ENCODE measurements at places on chromosomes 11 and 22.
A peak's percentile ranks its signal among the peaks of the same experiment; 100 is the strongest.

- DNase-seq, result no peak
Measured at GRCh38 chr11:3119141-3119821, 45.8 kb downstream of the OSBPL5 start.

DNA sequence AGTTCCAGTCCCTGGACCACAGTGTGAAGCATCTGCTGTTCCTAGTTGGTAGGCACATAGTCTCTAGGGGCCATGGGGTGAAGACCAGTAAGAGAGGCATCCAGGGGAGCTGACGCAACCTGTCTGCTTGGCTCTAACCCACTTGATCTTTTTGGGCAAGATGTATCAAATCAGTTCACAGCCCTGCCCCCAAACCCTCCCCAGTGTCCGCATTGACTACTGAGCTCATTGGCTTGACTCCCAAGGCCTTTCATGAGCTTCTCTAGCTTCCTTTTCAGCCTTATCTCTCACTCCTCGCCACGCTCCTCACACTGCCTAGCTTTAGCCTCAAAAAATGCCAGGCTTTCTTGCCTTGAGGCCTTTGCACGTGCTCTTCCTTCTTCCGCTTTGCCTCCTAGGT is 29.7 kb upstream of the ABCC8 start:
- no peak for DNase-seq

DNA sequence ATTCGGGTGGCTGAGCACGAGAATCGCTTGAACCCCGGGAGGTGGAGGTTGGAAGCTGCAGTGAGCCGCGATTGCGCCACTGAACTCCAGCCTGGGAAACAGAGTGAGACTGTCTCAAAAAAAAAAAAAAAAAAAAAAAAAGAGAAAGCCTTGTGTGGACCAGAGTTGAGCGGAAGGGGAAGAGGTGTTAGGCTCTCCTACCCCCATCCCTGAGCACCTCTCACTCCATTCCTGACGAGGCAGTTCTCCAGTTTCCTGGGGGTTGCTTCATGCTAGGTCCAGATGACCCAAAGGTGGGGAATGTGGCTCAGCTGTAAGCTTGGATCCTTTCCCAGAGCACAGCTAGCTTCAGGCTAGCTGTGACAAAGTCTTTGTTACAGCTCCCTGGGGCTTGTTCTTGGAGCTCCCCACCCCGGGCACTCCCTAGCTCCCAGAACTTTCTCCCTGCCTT is 8.8 kb upstream of the DNAL4 start:
- peak; percentile 60 for DNase-seq

- DNase-seq, result no peak
Measured at GRCh38 chr11:3108183-3108721, 51.0 kb upstream of the CARS1 start.

GRCh38 chr22:30591191-30591587 is 521 bp downstream of the PES1 start:
- DNase-seq, result no peak

DNA sequence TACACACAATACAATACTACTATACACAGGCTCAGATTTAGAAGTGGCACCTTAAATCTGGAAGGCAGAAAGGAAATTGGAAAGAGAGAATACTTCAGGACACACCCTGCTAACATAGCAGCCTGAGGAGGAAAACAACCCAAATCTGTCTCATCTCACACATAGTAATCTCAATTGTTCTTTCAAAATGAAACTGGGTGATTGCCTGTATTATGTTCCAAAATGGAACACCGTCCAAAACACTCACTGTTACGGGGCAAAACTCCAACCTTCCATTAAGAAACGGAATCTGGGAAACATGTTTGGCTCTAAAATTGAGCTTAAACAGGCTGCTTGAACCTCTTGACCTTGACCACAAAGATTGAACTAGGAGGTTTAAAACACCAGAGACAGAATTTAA is 572.6 kb downstream of the OPCML start:
- no peak for DNase-seq

- no peak for DNase-seq
Measured at GRCh38 chr22:49883294-49883640, 29.6 kb downstream of the ZBED4 start.

DNA sequence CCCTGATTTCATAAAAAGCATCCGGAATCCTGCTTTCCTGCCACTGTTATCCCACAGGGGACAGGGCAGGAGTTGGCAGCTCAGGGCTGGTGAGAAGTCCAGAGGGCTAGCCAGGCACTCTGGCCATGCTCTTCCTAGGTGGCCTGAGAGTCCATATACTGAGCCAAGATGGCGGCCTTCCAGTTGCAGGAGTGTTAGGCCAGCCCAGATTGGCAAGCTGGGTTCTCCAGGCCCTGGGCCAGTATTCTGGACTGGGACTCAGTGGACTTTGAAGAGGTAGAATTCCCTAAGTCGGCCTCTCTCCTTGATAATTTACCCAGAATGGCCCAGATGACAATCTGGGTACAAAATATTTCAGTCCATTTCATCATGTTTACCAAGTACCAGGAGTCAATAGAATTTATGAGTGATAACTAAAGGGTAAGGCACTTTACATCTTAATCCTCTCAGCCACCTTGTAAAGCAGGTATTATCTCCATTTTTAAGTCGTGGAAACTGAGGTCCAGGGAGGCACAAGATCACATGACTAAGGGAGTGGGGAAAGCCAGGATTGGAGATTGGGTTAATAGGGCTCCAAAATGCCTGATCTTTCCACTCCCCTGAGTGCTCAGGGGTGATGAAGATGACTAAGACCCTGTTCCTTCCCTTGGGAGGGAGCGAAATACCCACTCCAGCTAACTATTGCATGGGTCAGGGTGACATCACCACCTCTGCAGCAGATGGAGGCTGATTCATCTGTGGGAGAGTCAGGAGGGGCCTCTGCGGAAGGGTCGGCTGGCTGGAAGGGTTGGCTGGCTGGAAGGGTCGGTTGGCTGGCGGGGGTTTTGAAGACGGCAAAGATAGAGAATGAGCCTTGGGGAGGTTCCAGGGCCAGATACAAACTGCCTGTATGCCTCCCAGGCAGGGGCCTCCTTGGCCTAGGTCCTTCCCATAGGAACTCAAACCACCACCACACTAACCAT is 1.2 kb upstream of the MICALL1 start:
- peak; percentile 90 for DNase-seq

GRCh38 chr11:6438979-6439571 is 1.7 kb downstream of the HPX start:
- DNase-seq, result peak; percentile 32

- no peak for DNase-seq
Measured at GRCh38 chr22:20001082-20001638, 15.5 kb downstream of the ARVCF start.

GRCh38 chr11:20364341-20364792 is 853 bp downstream of the HTATIP2 start:
- DNase-seq, result peak; percentile 34

- DNase-seq, result no peak
Measured at GRCh38 chr22:21902296-21903087, 35.0 kb upstream of the MAPK1 start.

DNA sequence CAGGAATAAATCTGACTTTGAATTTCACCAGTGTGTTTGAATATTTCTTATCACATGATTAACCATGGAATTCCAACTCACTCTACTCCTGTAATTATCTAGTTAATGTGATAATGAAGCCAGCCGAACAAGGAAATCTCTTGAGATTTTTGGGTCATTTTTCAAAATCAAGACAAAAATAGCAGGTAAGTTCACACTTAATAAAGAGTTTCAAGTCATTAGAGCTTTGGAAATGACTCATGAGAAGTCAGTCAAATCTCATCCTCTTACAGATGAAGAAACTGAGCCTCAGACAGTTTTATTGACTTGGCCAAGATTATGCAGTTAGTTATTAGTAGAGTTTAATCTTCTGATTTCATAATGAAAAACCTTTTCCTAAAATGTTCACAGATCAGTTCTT is 148.8 kb downstream of the ARHGAP42 start:
- peak; percentile 31 for DNase-seq

DNA sequence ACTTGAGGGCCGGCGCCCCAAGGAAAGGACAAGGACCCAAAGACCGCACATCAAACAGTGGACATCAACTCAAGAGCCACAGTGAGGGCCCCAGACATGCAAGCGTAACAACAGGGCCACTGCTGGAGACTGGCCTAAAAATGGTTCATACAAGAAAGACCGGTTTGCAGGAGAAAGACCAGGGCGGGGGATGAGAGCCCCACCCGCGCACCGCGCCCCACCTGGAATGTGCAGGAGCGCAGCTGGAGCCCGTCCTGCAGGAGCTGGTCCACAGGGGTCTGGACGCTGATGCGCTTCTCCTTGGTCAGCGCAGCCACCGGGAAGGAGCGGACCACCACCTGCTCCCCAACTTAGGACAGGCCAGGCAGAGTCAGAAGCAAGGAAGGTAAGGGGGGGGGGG is 13.9 kb downstream of the SBF1 start:
- DNase-seq, result no peak

DNA sequence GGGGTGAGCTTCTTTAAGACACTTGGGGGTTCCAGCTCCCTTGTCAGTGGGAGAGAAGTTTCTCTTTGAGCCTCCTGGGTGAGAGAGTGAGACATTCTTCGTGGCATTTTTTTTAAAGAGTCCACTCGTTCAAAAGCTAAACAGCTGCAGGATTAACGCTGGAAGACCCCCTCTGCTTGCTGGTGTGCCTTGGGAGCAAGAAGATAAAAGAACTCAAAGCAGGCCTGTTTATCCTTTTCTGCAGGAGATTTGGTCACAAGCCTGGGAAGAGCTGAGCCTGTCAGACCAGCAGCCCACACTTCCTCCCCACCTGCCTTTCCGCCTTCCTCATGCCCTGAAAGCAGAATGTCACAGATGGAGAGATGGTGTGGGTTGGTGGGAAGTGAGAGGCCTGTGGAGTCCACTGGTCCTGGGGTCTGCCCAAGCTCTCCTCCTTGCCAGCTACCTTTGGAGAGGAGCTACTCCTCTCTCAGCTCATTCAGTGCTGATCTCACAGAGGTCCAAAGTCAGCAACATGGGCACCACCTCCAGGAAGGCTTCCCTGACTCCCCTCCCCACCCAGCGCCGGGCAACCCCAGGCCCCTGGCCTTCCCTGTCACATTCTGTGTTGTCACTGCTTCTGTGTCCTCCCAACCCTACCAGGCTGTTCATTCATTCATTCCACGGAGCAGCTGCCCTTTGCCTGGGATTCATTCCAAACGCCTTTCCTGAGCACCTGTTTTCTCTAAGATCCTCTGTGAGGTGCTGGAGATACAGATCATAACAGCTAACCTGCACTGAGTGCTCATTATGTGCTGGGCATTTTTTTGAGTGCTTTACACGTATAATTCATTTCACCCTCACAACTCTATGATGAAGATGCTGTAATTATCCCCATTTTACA is 6.7 kb downstream of the GDPD5 start:
- DNase-seq, result no peak

- DNase-seq, result no peak
Measured at GRCh38 chr11:12109591-12110196, 696 bp upstream of the MICAL2 start.

DNA sequence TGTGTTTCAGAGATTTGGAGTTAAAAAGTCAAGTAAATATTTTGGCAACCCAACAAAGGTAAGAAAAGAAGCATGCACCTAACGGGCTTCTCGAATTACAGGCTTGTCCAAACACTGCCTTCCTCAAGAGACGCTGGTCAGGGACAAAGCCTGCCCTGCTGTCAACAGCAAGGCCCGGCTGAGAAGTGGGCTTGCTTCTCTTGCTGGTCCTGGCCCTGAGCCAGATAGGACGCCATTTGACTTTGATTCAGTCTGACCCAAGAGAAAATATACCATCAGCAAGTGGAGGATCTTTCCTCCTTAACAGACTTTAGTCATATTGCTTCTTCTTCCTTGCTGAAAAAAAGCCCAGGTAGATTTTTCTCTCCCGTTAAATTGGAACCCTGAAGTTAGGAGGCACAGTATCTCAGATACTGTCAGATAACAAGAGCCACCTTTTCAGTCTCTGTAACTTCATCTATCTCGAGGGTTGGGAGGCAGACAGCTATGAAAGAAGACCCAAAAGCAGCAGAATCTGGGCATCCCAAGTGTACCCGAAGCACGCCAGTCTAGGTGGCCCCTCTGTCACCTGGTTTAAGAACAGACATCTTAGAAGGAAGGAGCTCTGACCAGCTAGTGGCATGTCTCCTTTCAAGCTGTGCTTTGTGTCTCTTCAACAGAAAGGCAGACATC is 57.5 kb downstream of the C22orf31 start:
- no peak for DNase-seq

- DNase-seq, result no peak
Measured at GRCh38 chr11:130389335-130389935, 39.0 kb downstream of the ADAMTS8 start.

GRCh38 chr11:108895579-108896480 is 231.0 kb downstream of the DDX10 start:
- no peak for DNase-seq

GRCh38 chr11:117435326-117435725 is 107.7 kb downstream of the CEP164 start:
- no peak for DNase-seq

- no peak for DNase-seq
Measured at GRCh38 chr11:1055990-1056771, 18.5 kb upstream of the MUC2 start.

GRCh38 chr11:64292460-64293254 is 1.6 kb downstream of the KCNK4 start:
- DNase-seq, result no peak

GRCh38 chr22:48098243-48098920 is 1335.9 kb downstream of the TBC1D22A start:
- no peak for DNase-seq

All from Caki2 (cell line).